ENCODE measurements at places on chromosomes 11 and 22.
A peak's percentile ranks its signal among the peaks of the same experiment; 100 is the strongest.

GRCh38 chr11:117200813-117201657 lies 1.9 kb downstream of the TAGLN start:
- DNase-seq, result no peak

DNA sequence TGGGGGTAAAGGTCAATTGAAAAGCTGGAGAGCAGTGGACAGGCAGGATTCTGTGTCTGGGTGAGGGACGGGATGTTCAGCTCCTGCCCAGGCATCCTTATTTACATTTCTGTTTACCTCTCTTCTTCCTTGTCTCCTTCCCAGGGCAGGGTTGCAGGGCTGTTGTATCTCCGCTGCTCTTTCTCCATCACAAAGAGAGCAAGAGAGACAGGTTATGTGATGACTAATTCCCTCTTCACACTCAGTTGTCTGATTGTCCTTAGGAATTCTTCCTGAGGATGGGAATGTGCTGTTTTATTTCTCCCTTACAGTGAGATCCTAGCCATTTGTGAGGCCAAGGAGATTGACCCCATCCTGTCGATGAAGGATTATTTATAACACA lies 104.9 kb downstream of the VPREB1 start:
- DNase-seq, result no peak

GRCh38 chr22:21719024-21719423 lies 16.6 kb downstream of the YPEL1 start:
- DNase-seq, result no peak

DNA sequence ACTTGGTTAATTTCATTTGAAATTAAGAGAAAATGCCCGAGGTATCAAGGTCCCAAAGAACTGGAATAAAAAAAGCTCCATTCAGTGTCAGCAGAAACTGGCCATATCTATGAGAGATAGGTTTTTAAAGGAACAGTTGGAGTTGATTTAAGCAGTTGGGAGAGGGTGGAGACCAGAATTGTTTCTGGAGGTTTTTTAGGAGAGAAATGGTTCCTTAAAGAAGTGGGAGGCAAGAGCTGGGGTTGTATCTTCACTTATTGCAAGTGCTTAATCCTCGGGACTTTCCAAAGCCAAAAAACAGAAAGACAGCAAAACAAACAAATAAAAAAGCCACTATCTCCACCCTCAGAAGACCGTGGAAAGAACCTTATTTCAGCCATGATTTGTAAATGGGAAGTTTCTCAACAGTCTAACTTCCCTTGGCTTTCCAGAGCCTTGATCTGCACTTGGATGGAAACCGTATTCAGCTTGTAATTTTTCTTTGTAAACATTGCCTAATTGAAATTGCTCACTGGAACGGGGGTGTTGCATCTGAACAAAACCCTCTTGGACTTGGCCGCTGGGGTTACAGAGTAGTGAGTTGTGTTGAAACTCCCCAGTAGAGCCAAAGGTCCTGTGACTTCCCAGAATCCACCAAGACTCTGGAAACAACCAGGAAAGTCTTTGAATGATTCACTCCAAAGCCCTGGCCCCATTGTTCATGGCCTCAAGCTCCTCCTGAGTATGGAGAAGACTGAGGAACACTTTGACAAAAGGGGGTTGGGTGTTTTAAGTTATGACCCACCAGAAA lies 115.6 kb downstream of the SLC1A2 start:
- no peak for DNase-seq

GRCh38 chr11:118171269-118172062 lies 5.0 kb downstream of the SCN2B start:
- DNase-seq, result peak; percentile 50

All from stimulated activated CD8-positive, alpha-beta memory T cell treated with anti-CD3 and anti-CD28 coated beads, Interleukin-12 subunit alpha, Interleukin-12 subunit beta, amount 100 ng/mL, for 1 hour (primary cell).